ENCODE measurements at places on chromosomes 3 and 15.

- DNase-seq, result no peak
Measured at GRCh38 chr15:41968701-41969100, 3.7 kb downstream of the EHD4 start.

DNA sequence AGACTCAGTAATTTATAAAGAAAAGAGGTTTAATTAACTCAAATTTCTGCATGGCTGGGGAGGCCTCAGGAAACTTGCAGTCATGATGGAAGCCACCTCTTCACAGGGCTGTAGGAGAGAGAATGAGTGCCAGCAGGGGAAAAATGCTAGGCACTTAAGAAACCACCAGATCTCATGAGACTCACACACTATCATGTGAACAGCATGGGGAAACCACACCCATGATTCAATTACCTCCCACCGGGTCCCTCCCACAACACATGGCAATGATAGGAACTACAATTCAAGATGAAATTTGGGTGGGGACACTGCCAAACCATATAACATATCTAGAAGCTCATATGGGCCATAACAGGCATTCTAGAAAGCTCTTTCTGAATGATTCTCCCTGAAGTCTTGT is 190.3 kb downstream of the WNT5A start:
- no peak for DNase-seq

GRCh38 chr3:60307562-60308199 is 943.6 kb downstream of the FHIT start:
- DNase-seq, result no peak

- no peak for DNase-seq
Measured at GRCh38 chr15:28897861-28898585, 12.2 kb downstream of the APBA2 start.

GRCh38 chr3:123546133-123546755 is 38.6 kb downstream of the HACD2 start:
- no peak for DNase-seq

GRCh38 chr3:108818404-108818803 is 4.2 kb upstream of the TRAT1 start:
- DNase-seq, result peak; percentile 65

- no peak for DNase-seq
Measured at GRCh38 chr3:32956750-32957570, 5.5 kb downstream of the CCR4 start.

DNA sequence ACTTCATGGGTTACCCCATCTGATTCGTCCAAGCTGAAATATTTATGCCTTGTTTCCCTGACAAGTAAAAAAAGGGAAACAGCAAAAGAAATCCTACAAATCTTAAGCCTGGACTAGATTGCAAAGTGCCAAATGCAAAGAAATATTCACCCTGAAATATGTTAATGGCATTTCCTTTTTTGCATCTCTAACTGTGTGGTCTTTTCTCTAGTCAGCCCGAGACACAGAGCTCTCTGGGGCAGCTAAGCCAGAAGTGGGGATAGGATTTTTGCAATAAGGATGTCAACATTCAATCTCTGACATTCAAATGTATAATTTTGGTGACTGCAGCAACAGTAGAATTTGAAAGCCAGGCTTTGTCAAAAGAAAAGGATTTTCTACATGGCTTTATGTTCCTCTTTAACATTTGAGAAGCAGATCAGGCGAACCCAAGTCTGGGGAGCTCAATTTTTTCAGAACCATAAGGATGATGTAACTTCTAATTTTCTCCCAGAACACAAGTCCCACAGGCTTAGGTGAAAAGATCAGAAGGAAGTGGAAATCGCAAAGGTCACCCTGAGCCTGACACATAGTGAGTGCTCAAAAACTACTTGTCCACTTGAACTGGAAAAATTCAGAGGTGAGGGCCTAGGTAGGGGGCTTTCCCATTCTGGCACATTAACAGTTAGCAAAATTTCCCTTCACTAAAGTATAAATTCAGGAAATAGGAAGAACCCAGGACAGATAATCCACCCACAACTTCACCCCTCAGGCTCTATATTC is 28.2 kb upstream of the KCNMB3 start:
- DNase-seq, result no peak

DNA sequence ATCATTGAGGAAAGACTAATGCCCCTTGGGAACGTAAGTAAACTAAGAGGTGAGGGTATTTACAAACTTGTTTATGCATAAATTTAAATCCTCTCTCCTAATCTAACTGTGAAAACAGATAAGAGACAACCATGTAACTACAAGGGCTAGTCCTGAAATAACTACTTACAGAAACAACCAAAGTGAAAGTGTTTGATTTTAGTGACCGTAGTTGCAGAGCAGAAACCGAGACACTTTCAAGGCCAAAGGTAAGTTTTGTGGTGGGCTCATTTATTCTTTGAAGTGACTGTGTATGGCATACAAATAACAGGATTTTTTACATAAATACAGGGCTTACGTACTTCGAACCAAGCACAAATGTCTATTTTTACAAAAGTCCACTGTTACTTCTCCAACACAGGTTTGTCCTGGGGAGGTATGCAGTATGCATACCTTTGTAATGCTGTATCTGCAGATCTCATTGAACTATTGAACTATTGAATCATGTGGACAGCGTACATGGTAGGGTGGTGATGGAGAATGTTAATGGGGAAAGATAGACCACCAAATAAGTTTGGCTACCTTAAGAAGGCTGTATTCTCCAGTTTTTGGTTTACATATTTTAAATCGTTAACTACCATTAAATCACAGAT is 99.6 kb upstream of the RBMS3 start:
- DNase-seq, result no peak

Data from naive thymus-derived CD8-positive, alpha-beta T cell (primary cell).